H9 (cell line): ENCODE measurements at places on chromosomes 5 and 9.

DNA sequence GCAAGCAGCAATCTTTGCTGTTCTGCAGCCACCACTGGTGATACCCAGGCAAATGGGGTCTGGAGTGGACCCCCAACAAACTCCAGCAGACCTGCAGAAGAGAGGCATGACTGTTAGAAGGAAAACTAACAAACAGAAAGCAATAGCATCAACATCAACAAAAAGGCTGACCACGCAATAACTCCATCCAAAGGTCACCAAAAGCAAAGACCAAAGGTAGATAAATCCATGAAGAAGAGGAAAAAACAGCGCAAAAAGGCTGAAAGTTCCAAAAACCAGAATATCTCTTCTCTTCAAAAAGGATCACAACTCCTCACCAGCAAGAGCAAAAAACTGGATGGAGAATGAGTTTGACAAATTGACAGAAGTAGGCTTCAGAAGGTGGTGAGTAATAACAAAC lies 23.4 kb downstream of the FRMD3 start:
- DNase-seq, result no peak

DNA sequence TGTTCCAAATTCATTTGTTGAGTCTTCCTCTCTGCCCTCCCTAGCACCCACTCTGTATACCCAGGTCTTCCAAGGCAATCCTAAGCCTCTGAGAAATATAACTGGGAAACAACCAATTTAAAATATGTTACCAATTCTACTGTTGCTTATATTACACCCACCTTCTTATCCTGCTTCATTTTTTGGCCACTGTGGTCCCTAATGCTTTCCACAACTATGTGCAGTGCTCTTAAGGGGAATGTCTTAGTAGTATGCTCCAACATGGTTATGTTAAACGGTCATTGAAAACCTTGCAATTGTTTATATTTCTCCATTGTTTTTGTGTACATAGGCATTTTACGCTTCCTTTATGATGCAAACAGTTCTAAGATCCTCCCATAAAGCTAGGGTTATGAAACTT lies 273.1 kb upstream of the HAPLN1 start:
- DNase-seq, result no peak

DNA sequence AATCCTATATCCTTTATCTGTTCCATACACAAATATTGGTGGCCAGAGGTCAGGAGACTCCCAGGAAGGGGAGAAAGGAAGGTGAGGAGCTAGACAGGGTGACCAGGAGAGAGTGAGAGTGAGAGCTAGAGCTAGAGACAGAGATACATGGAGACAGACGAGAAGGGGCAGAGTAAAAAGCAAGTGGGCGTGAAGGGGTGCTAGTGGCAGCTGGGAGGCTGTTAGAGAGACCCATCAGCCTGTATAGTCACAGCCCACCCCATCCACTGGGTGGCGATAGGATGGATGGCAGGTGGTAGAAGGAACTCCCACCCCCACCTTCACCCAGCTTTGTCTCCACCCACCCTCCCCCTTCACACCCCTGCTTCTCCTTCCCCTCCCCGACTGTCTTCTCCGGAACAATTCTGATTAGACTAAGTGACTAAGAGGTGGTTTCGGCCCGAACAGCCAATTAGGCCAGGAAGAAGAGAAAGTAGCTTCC lies 32.8 kb downstream of the PCDH1 start:
- DNase-seq, result peak; percentile 86

- no peak for DNase-seq
Observed at GRCh38 chr9:132743931-132744479, 73.7 kb downstream of the GTF3C4 start.

DNA sequence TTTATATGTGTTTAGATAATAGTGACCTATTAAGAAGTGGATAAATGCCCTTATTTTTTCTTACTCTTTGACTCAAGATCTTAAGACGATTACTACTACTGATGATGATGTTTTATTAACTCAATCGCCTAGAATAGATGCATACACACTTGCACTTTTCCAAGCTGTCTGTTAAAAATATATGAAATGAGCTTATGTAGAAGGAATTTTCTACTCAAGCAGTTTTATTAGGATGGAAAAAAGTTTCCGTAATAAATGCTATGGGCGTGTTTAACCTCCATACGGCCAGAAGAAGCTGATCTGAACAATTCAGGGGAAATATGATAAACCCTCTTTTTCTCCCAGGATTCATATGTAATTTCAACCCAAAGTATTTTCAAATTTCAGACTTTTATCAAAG lies 455.7 kb upstream of the MPDZ start:
- no peak for DNase-seq

DNA sequence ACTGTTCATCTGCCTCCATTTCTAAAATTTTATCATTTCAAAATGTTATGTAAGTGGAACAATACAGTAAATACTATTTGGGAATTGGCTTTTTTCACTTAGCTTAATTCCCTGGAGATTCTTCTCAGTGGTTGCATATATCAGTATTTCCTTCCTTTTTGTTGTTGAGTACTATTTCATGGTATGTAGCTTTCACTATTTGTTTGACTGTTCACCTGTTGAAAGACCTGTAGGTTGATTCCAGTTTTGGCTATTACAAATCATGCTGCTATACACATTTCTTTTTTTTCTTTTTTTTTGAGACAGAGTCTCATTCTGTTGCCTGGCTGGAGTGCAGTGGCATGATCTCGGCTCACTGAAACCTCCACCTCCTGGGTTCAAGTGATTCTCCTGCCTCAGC lies 33.0 kb upstream of the PWWP2A start:
- no peak for DNase-seq

- no peak for DNase-seq
Observed at GRCh38 chr5:9009931-9010651, 535.8 kb downstream of the SEMA5A start.

DNA sequence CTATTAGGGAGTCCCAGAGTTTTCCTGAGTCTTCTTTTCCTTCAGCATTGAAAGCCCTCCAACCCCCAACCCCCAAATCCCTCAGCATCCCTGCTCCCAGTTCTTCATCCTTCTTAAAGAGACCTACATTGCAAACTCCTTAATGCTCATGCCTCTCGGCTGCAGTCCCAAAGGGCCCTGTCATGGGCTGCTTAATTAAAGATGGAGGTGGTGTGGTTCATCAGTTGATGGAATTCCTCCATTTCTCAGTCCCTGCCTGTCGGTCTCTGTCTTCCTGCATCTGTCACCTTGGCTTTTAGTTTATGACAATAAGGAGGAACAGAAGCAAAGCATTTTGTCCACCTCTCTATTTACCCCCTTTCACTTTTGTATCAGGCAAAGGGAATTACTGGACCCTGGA lies 2.0 kb downstream of the FOXI1 start:
- DNase-seq, result no peak

DNA sequence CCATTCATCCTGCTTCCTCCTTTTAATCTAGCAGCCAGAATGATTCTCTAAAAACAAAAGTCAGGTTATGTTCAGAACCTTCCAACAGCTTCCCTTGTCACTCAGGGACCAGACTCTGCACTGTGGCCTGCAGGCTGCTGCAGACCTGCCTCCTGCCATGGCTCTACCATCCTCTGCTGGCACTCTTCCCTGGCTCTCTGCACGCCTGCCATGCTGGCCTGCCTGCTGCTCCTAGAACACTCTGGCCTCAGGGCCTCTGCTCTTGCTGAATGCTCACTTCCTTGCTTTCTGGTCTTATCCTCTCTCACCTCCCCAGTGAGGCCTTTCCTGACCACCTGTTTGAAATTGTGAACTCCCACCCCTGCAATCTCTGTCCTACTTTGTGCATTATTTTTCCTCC lies 149.4 kb downstream of the CD180 start:
- DNase-seq, result no peak

DNA sequence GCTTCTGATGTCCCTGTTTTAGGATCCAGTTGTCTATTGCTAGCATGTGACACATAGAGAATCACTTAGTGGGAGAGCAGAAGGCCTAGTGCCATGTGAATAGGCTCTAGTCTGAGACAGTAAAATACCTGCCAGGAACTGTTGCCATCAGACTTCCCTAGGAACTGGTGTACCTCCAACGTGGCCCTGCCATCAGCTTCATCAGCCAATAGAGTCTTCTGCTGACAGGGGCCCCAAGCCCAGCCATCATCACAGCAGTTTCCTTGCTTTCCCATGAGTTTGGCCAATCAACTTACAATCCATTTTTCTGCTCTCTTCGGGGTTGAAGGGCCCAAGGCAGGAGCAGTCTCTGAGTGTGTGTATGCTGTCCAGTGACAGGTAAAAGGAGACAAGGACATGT lies 128.4 kb upstream of the ADRA1B start:
- DNase-seq, result no peak

DNA sequence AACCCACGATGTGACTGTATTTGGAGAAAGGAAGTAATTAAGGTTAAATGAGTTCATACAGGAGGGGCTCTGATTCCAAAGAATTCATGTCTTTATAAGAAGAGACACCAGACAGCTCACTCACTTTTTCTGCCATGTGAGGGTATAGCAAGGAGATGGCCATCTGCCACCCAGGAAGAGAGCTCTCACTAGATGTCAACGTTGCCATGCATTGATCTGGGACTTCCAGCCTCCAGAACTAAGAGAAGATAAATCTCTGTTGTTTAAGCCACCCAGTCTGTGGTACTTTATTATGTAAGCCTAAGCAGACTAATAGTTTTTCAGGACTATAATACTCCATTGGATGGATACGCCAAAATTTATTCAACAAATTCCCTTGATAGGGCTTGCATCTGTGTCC lies 89.8 kb upstream of the RAD23B start:
- no peak for DNase-seq

DNA sequence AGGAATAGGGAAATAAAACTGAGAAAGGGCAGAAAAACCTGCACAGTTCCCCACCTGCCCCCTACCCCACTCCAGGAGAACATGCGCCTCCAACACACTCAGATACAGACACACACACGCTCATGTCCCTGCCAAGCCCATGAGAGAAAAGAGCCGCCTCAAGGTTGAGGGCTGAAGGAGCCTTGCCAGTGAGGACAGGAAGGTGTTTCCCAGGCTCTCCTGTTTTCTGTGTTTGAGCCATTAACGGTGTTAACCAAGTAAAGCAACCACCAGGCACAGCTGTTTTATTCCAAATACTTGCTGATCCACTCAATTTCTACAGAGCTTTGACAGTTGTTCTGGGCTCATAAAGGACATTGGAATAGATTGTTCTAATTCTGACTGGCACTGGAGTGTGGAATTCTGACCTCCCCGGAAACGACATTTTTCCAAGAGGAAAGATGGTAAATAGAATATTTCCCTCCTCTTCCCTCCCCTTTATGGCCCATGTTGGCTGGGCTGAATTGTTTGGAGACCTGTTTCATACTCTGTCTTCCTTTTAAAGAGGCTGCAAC lies 238.0 kb downstream of the DMAC1 start:
- no peak for DNase-seq

- DNase-seq, result no peak
Observed at GRCh38 chr9:8172000-8172399, 372.4 kb upstream of the DMAC1 start.

GRCh38 chr5:111930449-111930848 lies 173.5 kb upstream of the NREP start:
- no peak for DNase-seq

DNA sequence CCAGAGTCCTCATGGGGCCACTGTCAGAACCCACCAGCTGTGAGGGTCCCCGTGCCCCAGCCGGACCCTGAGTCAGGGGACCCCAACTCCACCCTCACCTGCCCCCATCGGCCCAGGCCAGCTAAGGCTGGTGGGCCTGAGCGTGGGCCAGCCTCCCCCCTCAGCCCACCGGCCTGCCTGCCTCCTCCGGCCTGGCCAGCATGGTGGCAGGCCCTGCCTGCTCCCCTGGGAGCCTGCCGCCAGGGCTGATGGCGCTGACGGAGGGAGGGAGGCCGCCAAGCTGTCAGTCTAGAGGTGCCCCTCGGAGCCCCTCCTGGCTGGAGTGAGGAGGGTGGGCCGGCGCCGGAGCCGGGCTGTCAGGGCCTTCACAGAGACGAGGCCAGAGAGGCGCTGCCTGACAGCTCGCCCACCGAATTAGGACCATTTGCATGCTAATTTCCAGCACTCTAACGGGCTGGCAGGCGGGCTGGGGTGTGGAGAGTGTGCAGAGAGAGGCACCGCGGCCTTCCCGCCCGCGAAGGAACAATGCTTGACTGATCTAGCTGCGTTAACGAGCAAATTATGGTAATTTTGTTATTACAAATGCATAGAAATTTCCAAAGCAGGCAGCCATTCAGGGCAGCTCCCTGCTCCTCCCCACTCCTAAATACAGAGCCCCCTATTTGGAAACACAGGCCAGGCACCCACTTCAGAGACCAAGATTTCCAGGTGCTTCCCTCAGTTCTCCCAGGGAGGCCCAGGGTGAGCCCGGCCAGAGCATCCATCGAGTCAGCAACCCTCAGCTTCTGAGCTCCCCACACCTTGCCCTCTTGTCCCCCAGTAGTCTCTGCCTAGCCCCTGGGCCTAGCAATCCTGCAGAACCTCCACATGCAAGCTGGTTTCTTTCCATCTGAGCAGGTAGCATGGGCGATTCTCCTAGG lies 169.3 kb downstream of the PAX5 start:
- DNase-seq, result peak; percentile 71

DNA sequence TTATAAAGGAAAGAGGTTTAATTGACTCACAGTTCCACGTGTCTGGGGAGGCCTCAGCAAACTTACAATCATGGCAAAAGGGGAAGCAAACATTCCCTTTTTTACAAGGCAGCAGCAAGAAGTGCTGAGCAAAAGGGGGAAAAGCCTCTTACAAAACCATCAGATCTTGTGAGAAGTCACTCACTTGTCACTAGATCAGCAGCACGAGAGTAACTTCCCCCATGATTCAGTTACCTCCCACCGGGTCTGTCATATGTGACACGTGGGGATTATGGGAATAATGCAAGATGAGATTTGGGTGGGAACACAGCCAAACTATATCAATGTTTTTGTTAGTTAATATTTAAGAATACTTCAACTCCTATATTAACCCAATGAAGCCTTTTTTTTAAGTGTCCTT lies 275.2 kb upstream of the CDH9 start:
- no peak for DNase-seq

DNA sequence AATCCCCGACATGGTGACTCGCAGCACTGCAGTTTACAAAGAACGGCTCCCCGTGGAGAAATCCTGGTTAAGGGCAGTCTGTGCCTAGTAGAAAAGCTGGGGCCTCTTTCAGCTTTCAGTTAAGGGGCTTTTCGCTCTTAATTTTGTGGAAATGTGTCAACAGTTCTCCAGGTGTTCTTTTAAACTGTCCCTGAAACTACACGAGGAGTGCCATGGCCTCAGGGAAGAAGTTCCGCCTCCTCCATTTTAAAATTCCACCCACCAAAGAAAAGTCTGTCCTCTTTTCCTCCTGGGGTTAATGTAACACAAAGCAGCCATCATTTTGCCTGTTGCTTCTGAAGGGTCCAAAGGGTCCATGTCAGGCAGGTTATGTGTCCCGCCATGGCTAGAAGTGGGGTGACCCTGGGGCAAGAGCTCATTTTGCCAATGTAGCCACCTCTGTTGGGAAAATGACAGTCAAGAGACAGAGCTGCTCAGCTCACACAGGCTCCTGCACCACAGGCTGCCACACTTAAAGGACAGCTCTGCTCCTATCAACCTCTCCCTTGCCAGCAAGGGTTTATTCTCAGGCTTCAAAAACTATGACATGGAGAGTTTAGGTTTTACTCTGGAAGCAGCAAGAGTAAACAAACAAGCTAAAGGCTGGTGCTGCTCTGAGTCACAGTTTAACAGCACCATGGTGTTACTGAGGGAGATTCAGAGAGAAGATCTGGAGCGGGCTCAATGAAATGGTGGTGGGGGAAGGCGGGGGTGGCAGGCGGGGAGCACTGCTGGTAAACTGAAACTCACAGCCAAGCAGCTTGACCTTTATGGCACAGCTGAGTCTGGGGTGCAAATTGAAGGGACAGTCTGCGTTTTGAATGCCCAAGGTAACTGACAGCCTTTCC lies 3.2 kb downstream of the WHRN start:
- DNase-seq, result no peak

GRCh38 chr5:147882586-147883313 lies 4.2 kb downstream of the SCGB3A2 start:
- DNase-seq, result no peak

GRCh38 chr5:21774281-21774680 lies 1078.9 kb downstream of the CDH12 start:
- DNase-seq, result no peak
